Inflammatory macrophage (primary cell): ENCODE measurements at places on chromosomes 7 and 10.

- no peak for DNase-seq
Measured at GRCh38 chr10:117137031-117137910, 799 bp downstream of the VAX1 start.

DNA sequence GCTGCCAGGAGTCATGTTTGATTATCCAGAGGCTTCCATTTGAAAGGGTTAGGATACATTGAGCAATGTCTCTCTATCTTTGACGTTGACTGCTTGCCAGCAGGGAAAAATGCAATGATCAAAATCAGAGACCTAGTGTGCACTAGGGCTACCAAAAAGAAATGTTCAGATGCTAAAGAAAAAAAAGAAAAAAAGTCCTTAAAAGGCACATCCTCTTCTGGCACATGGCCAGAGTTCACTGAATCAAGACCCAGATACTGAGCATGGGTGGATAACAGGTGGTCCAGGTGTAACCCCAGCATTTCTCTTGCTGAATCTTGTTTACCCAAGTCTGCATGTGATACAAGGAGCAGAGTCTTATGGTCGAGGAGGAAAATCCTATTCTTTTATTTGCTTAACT lies 899.3 kb downstream of the SORCS3 start:
- no peak for DNase-seq

GRCh38 chr10:16116404-16117304 lies 256.3 kb upstream of the MINDY3 start:
- no peak for DNase-seq

DNA sequence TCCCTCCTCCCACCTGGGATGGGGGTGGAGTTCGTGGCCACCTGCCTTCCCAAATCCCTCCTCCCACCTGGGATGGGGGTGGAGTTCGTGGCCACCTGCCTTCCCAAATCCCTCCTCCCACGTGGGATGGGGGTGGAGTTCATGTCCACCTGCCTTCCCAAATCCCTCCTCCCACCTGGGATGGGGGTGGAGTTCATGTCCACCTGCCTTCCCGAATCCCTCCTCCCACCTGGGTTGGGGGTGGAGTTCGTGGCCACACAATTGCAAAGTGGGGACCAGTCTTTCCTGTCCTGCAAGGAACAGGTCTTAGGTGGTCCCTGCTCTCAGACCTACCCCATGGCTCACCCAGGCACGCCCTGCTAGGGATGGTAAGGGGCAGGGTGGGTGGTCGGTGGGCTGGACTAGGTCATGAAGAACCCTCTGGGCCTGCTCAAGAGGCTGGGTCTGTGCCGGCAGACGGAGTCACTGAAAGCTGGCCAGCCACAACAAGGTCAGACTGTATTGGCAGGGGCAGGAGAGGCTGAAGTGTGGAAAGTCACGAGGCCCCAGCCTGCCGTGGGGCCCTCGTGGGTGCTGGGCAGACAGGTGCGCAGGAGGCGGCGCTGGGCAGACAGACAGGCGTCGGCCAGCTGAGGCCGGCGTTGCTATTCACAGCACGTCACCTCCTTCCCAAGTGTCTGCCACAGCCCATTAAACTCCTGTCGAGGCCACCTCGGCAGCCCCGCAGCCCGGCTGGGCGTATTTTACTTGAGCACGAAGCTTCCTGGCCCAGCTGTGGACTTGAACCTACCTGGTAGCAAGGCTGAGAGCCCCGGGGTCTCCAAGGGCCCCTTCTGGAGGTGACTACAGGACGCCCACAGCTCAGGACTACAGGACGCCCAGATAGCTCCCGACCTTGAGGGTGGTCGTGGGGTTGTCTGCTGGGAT lies 4.1 kb downstream of the KNDC1 start:
- no peak for DNase-seq

GRCh38 chr7:48875045-48875916 lies 49.1 kb upstream of the CDC14C start:
- DNase-seq = peak; percentile 57
